ENCODE measurements at places on chromosomes 11 and 22.

- peak; percentile 78 for DNase-seq
- peak overlapping the region; percentile 99 for H3K27ac ChIP-seq
- peaks cover 38% of the 10 kb centered on the region for H3K4me1 ChIP-seq
- peak overlapping the region; percentile 93 for H3K4me3 ChIP-seq
- H3K27me3 ChIP-seq = no peaks in the 10 kb centered on the region
These were observed 464 bp upstream of the CECR2 start for GRCh38 chr22:17368554-17369438.

GRCh38 chr11:14390669-14391068 is 31.7 kb upstream of the RRAS2 start:
- H3K36me3 ChIP-seq = no peaks in the 10 kb centered on the region
- DNase-seq = no peak
- no peak overlapping the region for H3K27ac ChIP-seq
- H3K4me1 ChIP-seq = no peaks in the 10 kb centered on the region
- H3K4me3 ChIP-seq = no peak overlapping the region

GRCh38 chr11:86938203-86938899 is 16.8 kb downstream of the FZD4 start:
- H3K27me3 ChIP-seq = no peaks in the 10 kb centered on the region
- H3K27ac ChIP-seq = peak overlapping the region; percentile 12
- DNase-seq = no peak
- H3K36me3 ChIP-seq = no peaks in the 10 kb centered on the region

DNA sequence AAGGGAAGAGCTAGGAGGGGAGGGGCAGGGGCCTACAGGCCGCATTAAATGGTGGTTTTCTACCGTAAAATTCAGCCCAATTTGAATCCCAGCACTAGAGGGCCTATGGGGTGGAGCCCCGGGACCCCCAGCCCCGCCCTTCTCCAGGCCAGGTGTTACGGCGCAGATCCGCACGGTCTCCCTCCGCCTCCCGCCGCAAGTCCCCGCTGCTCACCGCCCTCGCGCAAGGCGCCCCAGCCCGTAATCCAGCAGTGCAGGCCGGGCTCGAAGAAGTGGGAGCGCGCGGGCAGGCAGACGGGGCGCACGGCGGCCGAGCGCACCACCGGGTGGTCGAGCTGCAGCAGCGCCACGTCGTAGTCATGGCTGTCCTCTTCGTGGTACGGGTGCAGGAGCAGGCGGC is 17.3 kb downstream of the KCTD17 start:
- no peaks in the 10 kb centered on the region for H3K4me1 ChIP-seq
- H3K4me3 ChIP-seq = no peak overlapping the region
- H3K27me3 ChIP-seq = peaks cover 30% of the 10 kb centered on the region
- DNase-seq = no peak
- no peaks in the 10 kb centered on the region for H3K36me3 ChIP-seq

GRCh38 chr11:86499723-86500129 is 125.0 kb downstream of the CCDC81 start:
- no peak overlapping the region for H3K4me3 ChIP-seq
- H3K27me3 ChIP-seq = no peaks in the 10 kb centered on the region
- H3K4me1 ChIP-seq = no peaks in the 10 kb centered on the region
- no peaks in the 10 kb centered on the region for H3K36me3 ChIP-seq
- H3K27ac ChIP-seq = no peak overlapping the region

- no peak for DNase-seq
- no peaks in the 10 kb centered on the region for H3K27me3 ChIP-seq
- no peak overlapping the region for H3K4me3 ChIP-seq
- H3K4me1 ChIP-seq = no peaks in the 10 kb centered on the region
- H3K27ac ChIP-seq = no peak overlapping the region
These were observed 937.6 kb downstream of the BRD1 start for GRCh38 chr22:48889887-48890692.

GRCh38 chr11:113193946-113194345 is 120.4 kb upstream of the TTC12 start:
- H3K36me3 ChIP-seq = no peaks in the 10 kb centered on the region
- no peak overlapping the region for H3K27ac ChIP-seq
- no peak for DNase-seq
- no peaks in the 10 kb centered on the region for H3K27me3 ChIP-seq

DNA sequence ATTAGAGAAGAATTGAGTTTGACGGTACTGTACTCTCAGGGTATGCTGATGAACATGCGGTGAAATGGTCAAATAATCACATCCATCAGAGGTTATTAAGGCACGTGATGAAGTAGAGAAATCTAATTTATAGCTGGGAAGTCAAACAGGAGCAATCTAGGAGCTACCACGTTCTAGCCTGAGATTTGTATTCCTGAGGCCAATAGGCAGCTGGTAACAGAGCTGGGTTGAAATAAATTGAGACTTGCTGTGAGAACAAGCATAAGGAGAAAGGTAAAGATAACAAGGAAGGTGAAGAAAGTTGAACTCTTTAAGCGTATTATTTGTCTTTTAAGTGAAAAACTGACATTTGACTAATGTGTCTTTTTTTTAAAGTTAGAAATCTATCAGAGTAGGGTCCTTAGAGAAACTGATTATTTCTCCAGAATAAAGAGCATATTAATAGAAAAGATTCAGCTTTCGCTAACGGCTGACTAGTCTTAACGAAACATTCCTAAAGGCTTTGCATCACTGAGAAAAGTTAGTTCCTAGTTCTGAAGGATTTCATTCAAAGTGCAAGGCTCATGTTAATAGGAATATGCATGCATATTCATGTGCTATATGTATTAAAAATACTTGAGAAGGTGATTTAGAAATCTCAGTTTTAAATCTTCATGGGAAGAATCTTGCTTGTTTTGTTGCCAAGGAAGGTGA is 5.2 kb upstream of the WEE1 start:
- no peaks in the 10 kb centered on the region for H3K27me3 ChIP-seq
- no peak for DNase-seq
- no peaks in the 10 kb centered on the region for H3K36me3 ChIP-seq
- no peak overlapping the region for H3K4me3 ChIP-seq

GRCh38 chr11:126585774-126586491 is 230.4 kb downstream of the ST3GAL4 start:
- DNase-seq = peak; percentile 34
- H3K36me3 ChIP-seq = no peaks in the 10 kb centered on the region
- H3K27ac ChIP-seq = peak overlapping the region; percentile 15
- H3K27me3 ChIP-seq = no peaks in the 10 kb centered on the region

DNA sequence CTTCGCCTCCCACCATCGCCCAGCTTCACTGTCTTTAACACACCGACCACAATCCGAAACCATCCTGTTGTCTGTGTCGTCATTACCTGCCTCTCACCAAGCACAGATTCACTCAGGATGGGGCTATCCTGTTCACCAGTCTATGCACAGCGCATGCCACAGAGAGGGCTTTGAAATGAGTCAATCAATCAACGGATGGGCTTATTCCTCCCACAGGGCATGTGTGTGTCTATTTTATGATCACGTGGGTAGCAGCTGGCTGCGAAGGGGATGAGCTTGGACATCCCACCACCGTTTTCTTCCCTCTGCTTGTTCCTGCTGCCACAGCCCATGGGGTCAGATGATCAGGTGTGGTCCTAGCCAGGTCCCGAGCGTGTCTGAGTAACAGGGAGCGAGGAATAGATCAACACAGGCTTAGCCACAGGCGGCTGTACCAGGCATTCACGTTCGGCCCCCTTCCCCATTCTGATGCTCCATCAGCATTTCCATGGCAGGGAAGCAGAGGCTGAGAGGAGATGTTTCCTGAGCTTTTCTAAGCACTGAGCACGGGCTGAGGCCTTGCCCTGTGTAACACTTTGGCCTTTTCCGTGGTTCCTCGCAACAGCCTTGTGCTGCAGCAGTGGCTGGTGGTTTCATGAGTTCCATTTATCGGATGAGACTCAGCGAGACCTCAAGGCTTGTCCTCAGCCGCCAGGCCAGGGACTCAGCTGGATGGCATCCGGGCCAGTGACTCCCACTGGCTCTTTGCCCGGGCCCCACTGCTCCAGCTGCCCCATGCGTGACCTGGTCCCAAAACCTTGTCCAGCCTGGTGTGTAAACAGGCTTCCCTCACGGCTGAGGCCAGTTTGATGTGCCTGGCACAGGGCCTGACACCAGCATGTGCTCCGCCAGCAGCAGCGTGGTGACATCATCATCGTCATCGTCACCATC is 48.1 kb upstream of the FGF3 start:
- H3K4me1 ChIP-seq = no peaks in the 10 kb centered on the region
- no peak for DNase-seq
- peaks cover 21% of the 10 kb centered on the region for H3K27me3 ChIP-seq
- no peaks in the 10 kb centered on the region for H3K36me3 ChIP-seq
- H3K27ac ChIP-seq = no peak overlapping the region

Data from gastrocnemius medialis (tissue), 4 donors.